Activated T-helper 1 cell treated with Interleukin-2 at 50 U/mL for 16 hours (primary cell): ENCODE measurements at places on chromosomes 6 and 20.

GRCh38 chr6:84026721-84027164, 6.8 kb upstream of the MRAP2 start:
- DNase-seq, result no peak

DNA sequence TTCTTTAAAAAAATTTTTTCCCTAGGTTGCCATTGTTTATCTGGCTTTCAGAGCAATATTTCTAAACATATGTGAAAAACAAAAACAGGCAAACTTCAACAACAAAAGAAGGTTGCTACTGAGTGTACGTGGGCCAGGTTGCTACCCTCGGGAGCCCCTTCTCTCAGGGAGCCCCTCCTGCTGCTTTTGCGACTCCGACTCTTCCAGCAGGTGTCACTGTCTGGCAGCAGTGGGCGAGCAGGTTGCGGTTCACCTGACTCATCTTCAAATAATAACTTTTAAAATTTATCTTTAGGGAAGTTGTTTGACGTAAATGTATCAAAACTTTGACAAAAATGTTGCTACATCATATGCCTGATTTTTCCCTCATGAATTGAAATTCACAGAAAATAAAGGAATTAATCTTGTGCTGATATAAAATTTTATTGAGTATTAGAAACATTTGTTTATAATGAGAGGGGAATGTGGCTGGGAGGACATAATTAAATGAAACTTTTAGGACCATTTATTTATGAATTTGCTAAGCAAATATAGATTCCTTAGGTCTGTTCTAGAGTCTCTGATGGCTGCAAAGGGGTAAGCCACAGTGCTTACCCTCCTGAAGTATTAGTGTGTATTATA, 138.8 kb downstream of the HIVEP1 start:
- no peak for DNase-seq

DNA sequence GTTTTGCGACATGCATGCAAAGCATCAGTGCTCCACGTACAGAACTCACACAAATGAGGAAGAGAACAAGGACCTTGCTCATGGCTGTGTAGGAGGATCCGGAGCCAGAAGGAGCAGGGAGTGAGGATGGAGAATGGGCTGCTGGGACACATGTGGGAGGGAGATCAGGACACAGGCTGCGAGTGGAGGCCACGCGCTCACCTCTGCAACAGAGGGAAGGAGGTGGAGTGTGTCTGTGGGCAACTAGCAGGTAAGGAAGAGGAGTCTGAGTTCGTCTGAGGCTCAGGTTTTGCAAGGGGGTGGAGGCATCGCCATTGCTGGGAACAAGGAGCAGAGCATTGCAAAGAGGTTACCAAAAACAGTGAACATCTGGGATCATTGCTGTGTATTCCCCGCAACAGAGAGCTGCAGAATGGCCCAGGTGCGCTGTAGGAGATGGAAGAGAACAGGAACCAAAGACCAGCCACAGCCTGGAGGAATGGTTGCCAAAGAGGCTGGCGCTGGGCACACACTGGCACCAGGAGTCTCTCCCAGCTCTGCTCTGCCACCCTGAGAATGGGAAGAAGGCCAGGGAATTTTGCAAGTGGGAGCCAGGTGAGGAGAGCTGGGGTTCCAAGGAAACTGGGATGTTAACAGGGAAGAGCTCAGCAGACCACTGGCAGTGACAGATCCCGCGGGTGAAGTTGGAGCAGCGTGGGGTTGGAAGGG, 90.0 kb upstream of the RPS6KA2 start:
- no peak for DNase-seq

- DNase-seq, result no peak
Measured at GRCh38 chr6:42467651-42468050, 15.9 kb upstream of the TRERF1 start.

- no peak for DNase-seq
Measured at GRCh38 chr6:165577556-165577955, 85.5 kb downstream of the PDE10A start.

DNA sequence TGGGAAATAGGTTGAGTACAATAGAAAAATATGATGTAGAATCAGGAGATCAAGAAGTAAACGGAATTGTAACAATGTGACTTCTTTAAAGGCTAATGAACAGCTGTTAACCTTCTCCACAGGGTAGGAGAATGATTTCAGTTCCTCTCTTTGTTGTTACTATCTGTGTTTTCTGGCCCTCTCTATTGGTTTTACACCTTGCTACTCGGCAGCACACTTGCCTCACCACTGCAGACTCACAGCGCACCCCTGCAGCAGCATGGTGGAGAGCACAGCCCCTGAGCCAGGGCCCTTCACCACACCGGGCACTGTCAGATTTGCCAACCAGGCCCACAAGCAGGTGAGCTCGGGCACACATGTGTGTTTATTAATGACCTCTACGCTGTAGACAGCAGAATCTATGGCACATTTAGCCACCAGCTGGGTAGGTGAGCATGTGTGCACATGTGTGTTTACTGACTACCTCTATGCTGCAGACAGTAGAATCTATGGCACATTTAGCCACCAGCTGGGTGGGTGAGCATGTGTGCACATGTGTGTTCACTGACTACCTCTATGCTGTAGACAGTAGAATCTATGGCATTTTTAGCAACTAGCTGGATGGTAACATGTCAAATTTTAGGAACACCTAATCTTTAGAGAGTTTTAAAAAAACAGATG, 16.8 kb downstream of the SFT2D1 start:
- no peak for DNase-seq

DNA sequence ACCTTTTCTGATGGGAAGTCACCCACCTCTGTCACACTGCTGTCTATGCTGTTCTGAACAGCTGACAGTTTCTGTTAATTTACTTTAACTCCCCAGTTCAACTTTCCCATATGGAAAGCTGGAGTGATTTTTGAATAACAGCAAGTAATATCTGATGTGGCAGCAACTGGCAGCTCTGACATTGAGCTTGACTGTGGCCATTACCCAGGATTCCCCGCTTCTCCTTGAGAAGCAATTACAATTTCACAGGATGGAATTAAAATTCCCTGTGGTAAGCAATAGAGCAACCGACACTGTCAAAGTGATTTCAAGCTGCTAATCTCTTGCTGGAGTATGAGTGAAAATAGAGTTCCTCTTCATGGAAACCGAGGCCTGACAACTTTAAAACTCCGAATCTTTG, 348.1 kb upstream of the SOX4 start:
- DNase-seq, result no peak

DNA sequence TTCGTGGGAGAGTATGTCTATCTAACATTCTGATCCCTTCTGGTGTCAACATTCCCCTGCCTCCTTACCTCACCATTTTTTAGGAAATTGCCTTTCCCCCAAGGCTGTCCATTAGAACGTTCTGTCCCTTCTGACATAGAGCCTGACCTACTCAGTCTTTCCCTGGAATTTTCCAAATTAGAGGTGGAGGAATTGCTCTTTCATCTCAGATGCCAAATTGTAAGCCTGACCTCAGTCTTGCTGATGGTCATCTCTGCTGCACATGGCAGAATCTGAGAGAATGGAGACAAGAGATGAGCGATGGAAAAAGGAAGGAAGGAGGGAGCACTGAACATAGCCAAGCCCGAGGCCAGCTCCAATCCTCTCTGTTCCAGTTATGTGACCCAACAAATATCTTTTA, 5.4 kb upstream of the GCM1 start:
- no peak for DNase-seq

- DNase-seq, result no peak
Measured at GRCh38 chr6:156879591-156879990, 102.4 kb downstream of the ARID1B start.

DNA sequence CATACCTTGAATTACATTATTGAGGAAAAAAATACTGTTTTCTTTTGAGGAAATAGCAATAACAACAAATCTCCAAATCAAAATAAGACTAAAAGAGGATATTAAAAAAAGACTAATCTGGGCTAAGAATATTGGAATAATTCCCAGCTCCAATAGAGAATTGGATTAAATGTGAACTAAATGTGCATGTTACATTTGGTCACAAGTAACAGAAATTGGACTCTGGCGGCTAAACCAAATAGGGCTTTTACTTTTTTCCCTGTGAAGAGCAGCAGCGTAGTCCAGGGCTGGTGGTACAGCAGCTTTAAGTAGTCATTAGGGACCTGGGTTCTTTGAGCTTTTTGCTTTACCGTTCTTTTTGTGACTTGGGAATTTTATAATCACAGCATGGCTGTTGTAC, 71.9 kb downstream of the ELOVL2 start:
- no peak for DNase-seq

DNA sequence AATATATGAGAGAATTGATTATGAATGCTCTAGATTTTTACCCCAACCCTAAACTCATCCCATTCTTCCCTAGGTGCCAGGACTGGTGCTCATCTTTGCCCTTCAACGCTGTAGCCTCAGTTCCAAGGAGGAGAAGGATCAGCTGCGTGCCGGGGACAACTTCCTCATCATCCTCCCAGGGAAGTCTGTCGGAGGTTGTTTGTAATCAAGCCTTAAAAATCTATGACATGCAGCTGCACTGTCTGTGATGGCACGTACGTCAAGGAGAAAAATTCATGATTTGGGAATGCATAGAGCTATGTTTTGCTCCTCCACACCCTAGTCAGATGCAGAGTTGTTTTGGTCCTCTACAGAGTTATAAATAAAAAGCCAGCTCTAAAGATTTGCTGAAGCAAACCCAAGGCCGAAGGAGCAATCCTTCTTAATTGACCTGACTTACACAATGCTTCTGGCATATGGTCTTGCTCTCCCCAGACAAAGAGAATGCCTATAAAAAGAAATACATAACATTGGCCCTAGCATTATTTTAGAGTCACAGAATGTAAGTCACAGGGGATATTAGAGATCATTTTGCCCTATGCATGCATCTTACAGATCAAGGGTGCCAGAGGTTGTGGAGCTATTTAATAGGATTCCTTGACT, 244.2 kb downstream of the HIVEP2 start:
- no peak for DNase-seq

DNA sequence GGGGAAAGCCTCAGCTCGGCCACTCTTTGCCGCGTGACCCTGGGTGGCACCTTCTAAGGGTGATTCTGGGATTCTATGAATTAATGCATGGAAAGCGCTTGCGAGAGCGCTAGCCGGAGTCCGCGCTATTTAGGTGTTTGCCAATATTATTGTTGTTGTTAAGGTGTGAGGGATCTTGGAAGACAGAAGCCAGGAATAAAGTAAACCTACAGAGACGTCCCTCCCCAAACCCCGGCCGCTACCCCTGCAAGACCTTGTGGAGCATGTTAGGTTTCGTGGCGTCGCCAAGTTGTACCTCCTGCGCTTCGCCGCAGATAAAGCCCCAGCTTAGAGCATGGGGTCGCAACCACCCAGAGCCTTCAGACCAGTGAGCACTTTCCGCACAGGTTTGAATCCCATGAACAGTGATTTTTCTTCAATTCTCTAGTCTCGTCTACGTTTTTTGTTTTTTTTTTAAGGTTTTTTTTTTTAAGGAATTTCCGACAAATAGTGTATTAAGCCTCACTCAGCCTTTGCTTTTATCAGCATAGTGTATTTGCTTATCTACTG, 16.9 kb upstream of the ZSCAN9 start:
- DNase-seq, result no peak

DNA sequence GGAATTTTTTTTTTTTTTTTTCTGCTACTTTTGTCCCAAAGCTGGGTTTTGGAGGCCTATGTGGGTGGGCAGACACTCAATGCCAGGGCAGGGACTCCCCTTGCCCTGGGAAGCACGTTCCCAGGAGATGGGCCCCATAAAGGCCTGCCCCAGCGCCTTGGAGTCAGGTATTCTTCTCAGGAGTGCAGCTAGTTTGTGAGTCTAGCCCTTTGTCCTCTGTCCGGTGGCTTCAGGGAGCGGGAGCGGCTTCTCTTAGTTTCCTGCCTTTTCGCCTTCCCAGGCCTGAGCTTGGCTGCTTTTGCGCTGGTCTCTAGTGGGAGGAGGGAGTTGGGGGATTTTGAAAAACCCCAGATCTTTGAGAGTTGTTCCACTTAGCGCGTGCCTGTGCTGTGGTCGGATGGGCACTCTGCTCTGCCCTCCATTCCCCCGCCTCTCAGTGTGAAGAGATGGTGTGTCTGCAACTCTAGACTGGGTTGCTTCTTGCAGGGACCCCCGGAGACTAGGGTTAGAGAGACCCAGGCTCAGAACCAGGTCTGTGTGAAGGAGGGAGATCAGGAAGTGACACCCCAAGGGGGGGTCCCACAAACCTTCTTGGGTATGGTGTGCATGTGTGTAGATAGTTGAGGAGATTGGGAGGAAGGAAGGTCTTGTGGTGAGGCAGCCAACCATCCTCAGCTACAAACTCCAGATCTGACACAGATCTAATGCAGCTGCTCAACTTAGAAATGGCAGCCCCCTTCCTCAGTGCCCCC, 1.3 kb downstream of the PLCG1 start:
- DNase-seq, result peak; percentile 18

- no peak for DNase-seq
Measured at GRCh38 chr20:63534831-63535651, 2.1 kb downstream of the PTK6 start.

DNA sequence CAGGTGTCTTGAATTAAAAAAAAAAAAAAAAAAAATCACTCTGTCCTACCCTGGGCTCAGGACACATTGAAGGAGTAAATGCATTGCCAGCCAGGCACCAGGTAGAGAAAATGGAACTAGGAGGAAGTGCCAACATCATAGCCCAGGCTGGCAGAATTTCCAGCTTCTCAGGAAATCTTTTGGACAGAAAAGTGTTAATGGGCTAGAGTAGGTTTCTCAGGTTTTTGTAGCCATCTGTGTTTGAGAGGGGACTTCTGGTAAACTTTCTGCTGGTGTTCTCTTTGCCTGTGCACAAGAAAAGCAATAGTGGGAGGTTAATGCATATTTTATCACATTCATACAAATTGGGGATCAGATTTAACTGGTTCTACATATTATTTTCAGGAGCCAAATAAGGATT, 678.3 kb upstream of the NRSN1 start:
- DNase-seq, result no peak

GRCh38 chr20:43744151-43744611, 17.4 kb upstream of the GTSF1L start:
- DNase-seq, result no peak

DNA sequence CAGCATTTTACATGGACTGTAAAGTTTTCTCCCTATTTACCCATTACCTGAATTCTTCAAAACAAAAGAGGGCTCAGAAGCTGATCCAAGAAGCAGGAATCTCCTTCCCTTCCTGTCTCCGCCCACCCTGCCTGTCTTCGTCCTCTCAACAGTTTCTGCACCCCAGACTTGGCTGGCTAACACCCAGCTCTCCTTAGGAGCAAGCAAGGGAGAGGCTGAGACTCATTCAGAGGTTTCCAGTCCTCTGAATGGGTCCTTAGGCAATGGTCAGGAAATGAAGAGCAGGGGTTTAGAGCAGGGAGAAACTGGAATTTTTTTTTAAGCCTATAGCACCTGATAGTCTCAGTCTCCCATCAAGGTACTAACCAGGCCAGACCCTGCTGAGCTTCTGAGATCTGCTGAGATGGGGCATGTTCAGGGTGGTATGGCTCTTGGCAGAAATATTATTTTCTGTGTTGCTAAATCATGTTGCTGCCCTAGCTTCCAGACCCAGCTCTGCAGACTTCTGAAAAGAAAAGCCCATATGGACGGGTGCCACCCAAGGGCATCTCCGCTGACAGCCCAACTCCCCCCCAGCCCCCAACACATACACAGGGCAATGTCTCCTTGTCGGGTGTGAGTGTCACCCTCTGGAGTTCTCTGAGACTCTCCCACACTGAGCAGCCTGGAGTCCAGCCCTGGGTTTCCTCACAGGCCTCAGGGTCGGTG, 74.6 kb upstream of the CD93 start:
- DNase-seq, result no peak
